Lower lobe of right lung (tissue), 2 donors: ENCODE measurements at places on chromosomes 1 and 21.

DNA sequence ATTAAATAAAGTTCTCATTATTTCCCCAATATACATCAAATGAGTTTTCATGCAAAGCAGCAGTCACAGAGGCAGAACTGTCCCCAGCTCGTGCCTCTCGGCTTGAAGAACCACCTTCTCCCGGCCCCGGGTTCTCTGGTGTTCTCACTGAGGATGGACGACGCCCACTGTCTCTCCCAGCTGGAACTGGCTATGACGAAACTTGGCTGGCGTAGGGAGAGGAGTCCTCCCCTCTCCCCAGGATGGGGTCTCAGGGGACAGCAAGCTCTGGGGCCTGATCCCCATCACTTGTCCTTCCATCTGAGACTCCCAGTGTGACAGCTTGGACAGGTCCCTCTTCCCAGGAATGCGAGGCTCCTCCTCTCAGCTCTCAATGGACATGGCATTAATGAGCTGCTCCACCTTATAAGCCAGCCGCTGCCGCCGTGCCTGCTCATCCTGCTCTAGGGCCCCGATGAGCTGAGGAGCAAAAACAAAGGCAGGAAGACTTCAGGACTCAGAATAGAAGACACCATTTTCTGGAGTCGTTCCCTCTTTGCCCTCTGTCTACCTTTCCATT, 116.0 kb upstream of the CD34 start:
- DNase-seq: no peak

- no peak for DNase-seq
Observed at GRCh38 chr1:106978477-106979322, 77.8 kb upstream of the PRMT6 start.

- DNase-seq: no peak
Observed at GRCh38 chr1:232192781-232193450, 437.0 kb downstream of the SIPA1L2 start.

- DNase-seq: no peak
Observed at GRCh38 chr1:45325851-45326506, 716 bp upstream of the HPDL start.

DNA sequence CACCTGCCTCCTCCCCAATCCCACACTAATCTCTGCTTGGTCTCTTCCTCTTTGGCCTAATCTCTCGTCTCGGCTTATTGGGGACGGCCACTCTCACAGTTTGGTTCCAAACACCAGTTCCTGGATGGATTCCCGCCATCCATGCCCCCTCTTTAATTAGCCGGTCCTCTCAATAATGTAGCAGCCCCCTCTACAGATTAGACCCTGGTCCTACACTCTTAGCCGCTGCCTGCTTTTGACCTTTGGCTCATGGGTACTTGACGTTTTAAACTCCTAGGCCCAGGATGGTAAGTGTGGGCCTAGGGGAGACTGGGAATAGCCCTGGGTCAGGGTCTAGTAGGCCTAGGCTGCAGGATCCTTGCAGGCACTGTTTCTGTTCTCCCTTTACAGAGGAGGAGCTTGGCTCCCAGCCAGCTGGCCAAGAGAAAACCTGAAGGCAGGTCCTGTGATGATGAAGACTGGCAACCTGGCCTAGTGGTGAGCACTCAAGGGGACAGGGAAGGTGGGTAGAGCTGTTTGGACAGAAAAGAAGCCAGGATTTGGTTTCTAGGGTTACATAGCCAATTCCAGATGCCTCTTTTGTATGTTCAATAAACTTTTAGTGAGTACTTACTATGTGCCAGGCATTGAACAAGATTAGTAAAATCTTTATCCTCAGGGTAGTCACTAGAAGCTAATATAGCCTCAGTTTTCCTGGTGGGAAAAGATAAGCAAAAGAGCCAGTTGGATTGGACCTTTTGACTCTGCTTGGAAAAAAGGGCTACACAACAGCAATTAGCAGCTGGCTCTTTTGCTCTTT, 758 bp downstream of the RAD54L start:
- peak; percentile 52 for DNase-seq

DNA sequence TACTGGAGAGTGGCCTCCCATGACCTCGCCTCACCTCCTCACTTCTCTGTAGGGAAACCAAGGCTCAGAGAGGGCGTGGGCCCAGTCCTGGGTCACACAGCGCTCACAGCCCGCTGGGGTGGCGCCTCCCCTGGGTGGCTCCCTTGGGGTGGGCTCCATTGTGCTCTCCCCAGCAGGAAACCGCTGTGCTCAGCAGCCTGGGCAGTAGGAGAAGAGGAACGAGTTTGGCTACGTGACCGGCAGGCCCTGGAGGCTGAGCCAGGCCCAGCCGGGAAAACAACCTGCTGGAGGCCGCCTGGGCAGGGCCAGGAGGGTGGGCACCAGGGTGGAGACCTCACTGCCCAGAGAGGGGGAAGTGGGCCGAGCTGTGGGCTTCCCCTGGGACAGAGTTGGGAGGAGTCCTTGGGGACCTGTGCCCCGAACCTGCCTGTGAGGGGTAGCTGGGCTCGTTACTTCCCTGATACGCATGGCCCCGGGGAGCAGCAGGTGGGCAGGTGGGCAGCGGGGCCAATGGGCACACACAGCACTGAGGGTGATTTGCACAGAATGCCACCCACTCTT, 15.0 kb upstream of the FAM131C start:
- DNase-seq: no peak

GRCh38 chr1:15180189-15180588, 26.6 kb downstream of the TMEM51 start:
- DNase-seq: no peak

GRCh38 chr1:21913763-21914162, 23.3 kb downstream of the HSPG2 start:
- no peak for DNase-seq

GRCh38 chr1:161139766-161140165, 7.3 kb upstream of the DEDD start:
- DNase-seq: no peak

DNA sequence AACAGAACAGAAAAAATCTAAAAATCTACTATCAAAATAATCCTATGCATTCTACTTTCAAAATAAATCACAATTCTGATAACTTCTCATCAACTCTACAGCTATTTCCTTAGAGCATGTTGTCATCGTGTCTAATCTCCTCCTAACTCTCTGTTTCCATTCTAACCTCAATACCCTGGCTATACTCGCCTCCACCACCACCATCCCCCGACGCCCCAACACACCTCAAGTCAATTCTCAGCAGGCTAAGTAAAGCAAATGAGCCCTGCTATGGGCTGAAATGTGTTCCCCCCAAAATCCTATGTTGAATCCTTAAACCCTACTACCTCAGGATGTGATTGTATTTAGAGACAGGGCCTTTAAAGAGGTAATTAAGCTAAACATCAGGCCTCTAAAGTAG, 34.6 kb downstream of the NRDC start:
- DNase-seq: no peak

DNA sequence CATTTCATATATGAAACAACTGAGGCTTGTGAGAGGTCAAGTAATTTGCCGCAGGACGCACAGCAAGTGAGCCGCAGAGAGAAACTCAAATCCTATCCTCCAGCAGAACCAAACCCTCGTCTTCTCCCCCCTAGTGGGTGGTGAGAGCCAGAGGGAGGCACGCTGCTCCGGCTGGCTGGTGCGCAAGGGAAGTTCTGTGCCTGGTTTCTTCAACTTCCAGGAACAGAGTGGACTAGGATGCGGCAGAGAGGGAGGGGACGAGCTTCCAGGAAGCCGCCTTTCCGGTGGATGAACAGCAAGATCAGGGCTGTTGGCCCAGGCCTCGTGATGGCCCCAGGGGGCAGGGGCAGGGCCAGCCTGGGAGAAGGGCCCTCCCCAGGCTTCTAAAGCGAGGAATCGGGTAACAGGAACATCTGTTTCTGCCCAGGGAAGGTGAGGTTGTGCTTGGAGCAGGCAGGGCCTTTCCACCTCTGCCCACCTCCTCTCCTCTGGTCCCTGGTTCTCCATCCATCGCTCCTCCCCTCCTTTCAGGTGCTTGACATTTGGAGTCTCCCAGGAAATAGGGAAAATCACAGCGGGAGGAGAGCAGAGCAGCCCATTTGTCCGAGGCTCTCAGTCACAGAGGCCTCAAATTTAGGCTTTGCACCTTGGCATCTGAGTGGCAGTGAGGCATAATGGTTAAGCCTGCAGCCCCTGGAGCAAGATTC, 16.8 kb upstream of the PDIK1L start:
- peak; percentile 44 for DNase-seq

GRCh38 chr1:97066860-97067259, 345.3 kb downstream of the PTBP2 start:
- DNase-seq: no peak

DNA sequence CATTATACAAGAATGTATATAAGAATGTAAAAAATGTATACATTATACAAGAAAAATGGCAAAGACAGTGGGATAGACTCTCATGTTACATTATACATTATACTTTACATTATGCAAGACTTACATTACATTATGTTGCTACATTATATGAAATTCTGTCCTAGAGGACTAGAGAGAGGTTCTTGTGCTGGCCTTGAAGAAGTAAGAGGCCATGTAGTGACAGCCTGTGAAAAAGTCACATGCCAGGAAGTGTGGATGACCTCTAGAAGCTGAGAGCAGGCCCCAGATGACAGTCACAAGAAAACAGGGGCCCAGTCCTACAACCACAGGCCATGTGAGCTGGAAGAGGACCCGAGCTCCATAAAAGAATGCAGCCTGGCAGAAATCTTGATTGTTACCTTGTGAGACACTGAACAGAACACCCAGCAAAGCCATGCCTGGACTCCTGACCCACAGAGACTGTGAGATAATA, 30.5 kb upstream of the AHCYL1 start:
- DNase-seq: no peak

DNA sequence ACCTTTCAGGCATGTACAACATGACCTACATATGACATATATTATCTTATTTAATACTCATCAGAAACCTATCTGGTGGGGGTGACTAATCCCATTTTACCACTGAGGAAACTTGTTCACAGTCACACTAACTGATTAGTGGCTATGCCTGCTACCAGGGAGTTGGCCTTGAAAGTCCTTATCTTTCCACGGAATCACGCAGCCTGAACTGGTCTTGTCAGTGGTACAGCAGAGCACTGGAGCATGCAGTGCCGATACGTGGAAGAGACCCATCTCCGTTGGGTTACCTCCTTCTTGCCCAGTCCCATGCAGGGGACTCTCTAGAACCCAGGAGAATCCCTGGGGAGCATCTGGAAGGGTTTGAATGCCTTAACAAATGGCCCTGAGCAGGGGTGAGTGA, 8.2 kb downstream of the HSD3B1 start:
- no peak for DNase-seq

GRCh38 chr1:180287988-180288705, 58.1 kb downstream of the LHX4 start:
- DNase-seq: no peak

DNA sequence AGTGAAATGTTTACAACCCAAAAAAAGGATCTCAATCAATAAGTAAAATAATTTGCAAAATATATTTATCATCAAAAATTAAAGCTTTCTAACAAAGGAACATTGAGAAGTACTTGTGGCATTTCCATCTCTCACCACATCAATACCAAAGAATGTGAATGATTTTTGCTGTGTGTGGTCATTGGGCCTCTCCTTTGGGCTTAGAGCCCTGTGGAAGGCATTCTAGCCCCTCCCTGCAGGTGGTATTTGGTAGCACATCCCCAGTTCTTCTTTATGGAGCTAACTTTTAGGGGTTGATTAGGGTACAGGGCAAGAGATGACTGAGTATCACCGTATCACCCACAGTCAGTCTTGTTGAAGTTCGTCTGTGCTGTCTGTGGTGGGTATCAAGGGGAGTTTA, 294.1 kb upstream of the SGIP1 start:
- DNase-seq: no peak

DNA sequence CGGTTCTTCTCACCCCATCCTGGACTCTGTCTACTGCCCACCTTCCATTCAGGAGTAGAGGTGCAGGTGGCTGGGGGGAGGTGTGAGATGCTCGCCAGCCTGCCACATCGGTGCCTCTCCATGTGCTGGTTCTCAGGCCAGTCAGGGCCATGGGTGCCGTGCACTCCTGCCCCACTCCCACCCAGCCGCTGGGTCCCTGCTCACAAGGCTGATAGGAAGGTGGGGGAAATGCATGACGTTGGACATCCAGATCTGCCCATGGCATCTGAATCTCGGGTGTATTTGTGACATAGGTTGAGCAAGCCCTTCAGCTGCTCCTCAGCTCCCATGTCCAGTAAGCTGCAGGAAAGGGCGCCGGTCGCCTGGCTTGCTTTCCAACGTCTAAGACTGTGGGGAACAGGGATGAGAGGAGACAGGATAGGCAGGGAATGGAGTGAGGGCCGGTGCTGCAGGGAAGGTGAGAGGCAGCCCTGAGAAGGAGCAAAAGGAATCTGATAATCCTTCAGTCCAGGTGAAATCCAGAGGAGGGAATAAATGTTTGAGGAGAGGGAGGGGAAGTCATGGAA, 11.8 kb downstream of the S100A7A start:
- DNase-seq: no peak

DNA sequence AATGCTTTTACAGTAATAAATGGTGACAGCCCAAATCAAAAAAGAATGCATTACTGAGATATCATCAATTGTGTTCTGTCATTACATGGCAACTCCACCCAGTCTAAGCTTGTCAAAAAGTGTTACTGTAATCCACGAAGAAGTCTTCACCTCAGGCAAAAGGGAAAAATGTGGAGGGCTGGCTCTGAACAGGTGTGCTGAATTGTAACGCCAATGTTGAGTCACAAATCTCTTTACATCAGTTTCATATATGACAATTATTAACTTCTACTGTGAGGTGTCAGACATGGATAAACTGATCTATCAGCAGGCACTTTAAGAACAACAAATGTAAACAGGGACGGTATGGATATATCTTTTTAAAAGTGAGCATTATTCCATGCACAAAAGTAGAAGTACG, 98.5 kb upstream of the DMRTA2 start:
- DNase-seq: no peak

DNA sequence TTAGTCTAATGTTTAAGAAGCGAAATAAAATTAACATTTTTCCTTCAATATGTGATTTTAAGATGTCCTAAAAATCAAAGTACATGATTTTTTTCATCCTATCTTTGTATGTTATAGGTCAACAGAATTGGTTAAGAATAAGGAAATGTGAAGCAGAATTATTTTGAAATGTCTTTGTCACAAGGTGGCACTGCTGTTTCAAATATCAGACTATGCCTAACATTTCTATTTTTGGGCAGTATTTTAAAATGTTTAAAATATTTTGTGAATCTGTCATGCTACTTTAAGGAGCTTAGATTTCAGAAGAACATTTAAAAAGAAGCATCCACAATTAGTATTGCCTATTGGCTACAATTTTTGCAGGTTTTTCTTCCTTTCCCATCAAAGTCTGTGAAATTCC, 38.7 kb downstream of the AMY1C start:
- DNase-seq: no peak

GRCh38 chr1:239795304-239795703, 296.4 kb upstream of the FMN2 start:
- DNase-seq: no peak

DNA sequence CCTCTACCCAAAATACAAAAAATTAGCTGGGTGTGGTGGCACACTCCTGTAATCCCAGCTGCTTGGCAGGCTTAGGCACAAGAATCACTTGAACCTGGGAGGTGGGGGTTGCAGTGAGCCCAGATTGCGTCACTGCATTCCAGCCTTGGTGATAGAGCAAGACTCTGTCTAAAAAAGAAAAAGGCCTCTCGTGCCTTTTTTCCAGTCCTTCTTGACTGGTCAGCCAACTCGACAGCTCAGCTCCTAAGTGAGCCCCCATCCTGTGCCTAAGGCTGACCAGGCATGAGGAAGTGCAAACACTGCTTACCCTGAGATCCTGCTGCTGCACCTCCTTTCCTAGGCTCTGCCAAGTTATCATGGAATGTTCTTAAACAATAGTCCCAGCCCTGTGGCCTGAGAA, 10.1 kb upstream of the PROK1 start:
- DNase-seq: peak; percentile 68

GRCh38 chr1:228883535-228883934, 148.3 kb downstream of the RHOU start:
- DNase-seq: no peak

GRCh38 chr1:9670085-9670484, 18.6 kb downstream of the PIK3CD start:
- no peak for DNase-seq
